ENCODE measurements at places on chromosomes 2 and 18.

DNA sequence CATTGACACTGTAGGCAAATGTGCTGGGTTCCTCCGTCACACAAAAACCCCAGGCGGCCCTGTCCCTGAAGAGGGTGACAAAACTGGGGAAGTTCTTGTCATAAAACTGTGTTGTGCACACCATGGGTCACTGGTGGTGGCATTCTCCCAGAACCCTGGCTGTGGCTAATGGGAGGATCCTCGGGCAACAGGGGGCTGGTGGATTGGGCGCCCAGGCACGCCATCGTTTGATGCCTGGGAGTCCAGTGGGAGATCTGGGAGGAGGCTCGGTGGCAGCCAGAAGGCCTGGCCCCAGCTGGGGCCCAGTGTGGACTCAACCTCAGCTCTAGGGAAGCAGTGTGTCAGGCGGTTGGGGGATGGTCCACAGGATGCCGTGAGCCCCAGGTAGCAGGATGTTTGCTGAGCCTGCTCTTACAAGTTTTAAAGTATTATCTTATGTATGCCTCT, 140.7 kb downstream of the ACOXL start:
- DNase-seq, result no peak

DNA sequence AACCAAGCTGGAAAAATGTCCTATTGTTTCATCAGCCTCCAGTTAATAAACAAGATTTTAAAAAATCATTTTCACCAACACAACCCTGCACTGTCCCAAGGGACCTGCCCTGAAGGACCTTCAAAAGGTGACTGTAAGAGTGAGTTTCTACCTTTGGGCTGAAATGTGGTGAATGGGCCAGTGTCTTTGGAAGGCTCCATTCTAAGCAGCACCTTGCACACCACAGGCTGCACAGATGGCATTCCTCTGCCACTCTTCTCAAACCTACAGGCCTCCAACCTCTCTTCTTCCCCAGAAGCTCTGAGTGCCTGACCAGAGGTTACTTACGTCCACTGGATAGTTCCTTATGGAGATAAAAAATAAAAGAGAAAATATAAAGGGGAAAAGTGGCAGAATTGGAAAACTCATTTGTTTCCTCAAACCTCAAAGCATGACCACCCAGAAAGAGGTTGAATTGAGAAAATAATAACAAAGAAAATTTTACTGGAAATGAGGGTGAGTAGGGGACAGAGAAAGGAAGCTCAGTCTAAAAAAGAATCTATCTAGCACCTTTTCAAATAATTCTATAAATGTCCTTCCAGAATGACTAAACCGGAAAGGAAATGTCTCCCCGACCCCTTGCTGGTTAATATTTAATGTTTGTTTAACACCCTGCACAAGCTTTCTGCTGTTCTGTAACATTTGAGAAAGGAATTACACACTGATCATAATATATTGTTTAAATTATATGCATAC, 175.7 kb downstream of the METTL4 start:
- DNase-seq, result no peak

- DNase-seq, result no peak
Measured at GRCh38 chr2:17124575-17125318, 393.5 kb downstream of the RAD51AP2 start.

DNA sequence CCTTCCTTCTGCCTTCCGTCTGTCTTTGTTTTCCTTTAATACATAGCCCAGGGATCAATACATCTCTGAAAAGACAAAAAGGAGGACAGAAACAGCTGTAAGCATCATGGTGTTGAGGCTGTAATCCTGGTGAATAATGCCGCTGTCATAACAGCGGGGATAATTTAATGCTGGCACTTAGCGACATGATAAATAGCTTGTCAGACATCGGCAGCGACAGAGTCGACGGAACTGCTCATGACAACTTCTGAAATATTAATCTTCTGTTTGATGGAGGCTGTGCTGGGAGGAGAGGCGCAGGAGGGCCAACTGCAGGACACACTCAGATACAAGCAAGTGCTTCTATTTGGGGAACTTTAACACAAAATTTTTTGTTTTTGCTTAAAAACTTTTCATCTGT, 602.2 kb downstream of the GALR1 start:
- no peak for DNase-seq
